ENCODE measurements at places on chromosomes 11 and 22.

DNA sequence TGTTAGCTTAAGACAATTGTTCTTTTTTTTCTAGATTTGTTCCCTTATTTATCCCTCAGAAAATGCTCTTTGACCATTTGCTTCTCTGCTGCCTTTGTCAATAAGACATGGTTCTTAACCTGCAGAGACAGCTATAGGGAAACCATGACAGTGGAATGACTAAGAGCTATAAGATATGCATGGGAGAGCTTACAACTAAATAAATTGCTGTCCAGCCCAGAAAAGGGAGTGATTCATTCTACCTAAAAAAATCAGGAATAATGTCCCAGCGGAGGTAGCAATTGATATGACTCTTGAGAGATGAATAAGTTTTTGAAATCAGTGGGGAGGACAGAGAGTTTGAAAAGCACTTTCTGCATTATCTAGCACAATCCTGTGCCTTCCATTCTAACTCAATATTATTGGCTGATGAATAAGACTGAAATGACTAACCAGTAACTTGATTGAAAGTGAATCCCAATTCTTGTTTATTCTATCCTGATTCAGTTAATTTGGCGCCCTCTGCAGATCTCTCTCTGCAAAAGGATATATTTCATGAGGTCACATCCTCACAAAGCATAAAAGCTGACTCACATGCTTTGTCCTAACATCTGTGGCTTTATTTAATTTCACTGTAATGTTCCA, 680.5 kb upstream of the API5 start:
- no peak for DNase-seq

DNA sequence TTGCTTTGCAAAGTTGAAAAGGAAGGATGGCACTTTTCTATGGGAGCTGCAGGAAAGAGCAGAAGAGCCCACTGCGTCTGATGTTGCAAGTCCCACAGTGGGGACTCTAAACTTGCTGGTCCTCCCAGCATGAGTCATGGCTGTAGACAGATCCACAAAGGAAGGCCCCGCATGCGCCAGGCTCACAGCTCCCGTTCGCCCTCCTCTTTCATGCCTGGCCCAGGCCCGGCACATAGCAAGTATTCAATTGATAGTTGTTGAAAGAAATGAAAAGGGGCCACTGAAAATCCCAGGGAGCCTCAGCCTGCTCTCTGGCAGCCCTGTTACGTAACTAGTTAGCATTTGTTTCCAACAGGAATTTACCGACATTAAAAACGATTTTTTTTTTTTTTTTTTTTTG, 18.9 kb downstream of the AP1B1 start:
- no peak for DNase-seq

DNA sequence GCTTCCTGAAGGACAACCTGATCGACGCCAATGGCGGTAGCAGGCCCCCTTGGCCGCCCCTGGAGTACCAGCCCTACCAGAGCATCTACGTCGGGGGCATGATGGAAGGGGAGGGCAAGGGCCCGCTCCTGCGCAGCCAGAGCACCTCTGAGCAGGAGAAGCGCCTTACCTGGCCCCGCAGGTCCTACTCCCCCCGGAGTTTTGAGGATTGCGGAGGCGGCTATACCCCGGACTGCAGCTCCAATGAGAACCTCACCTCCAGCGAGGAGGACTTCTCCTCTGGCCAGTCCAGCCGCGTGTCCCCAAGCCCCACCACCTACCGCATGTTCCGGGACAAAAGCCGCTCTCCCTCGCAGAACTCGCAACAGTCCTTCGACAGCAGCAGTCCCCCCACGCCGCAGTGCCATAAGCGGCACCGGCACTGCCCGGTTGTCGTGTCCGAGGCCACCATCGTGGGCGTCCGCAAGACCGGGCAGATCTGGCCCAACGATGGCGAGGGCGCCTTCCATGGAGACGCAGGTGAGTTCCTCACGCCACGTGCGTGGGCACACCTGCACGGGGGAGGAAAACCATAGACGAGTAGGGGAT, 1.5 kb downstream of the BCR start:
- DNase-seq: no peak

DNA sequence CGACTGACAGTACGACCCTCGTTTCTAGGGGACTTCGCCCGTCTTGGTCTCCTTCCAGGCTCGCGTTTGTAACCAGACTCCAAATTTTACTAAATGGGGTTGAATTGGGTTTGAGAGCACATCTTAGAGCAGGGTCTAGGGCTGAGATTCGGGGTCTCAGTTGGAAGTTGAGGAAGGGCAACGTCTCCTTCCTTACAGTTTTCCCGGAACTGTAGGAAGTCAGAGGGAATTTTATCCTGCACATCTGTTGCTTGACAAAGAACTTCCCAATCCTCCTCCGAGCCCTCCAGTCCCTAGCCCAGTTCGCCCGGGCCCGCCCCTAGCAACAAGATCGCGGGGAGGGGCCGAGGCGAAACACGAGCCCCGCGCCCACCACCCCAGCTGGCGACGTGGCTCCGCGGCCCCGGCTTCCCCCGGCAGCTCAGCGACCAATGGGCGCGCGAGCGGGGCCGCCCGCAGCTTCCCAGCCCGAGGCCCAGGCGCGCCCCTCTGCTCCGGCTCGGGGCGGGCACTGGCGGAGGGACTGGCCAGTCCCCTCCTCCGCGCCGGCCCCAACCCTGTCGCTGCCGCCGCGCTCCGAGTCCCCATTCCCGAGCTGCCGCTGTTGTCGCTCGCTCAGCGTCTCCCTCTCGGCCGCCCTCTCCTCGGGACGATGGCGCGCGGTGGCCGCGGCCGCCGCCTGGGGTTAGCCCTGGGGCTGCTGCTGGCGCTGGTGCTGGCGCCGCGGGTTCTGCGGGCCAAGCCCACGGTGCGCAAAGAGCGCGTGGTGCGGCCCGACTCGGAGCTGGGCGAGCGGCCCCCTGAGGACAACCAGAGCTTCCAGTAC, at the start of gene RCN1:
TSS of gene RCN1 (plus strand) at position 530 of the 826 bp plus-strand sequence. CDS start at position 653, 123 bp downstream.
- peak; percentile 47 for DNase-seq

GRCh38 chr11:117822074-117823033, 2.2 kb downstream of the FXYD2 start:
- peak; percentile 55 for DNase-seq

DNA sequence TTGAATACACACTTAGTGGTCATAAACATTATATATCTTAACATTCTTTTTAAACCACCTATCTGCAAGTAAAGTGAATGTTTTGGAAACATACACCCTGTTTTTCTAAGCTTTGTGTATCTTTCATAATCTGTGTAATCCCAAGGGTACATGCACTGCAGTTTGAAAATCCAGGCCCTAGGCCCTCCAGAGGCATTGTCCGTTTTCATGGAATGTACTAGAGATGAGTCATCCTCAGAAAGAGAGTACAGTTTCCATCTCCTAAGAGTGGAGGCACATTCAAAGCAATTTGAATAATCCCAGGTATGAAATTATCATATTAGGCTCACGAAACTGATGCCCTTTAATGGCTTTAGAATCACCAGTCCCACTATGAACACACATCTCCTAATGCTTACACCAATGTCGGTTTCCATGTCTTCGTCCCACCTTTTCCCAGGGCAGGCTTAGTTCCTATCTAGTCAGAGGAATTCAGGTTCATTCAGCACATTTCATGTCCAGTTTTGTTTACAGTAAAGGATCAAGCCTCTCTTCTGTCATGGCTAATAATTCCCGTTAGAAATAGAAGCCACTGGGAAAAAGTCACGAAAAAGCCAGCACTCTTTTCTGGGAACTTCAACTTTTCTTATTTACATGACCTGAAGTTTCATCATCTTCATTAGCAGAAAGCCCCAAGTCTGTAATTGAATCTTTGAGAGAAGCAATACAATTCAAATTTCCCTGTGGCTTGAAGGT, 39.5 kb upstream of the CD44 start:
- no peak for DNase-seq

DNA sequence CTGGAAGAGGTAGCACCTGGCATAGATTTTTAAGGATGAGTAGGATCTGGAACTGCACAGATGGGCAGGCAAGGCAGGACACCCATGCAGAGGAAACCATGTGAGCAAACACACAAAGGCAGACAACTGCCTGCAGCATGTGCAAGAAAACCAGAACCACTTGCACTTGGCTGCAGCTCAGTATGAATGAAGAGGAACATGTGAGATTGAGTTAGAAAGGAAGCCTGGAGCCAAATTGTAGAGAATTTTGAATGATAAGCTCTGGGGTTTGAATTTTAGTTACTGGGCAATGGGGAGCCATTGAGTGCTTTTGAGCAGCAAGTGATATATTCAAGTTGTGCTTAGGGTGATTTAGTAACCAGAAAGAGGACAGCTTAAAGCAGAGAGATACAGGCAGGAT, 583.4 kb downstream of the SOX6 start:
- DNase-seq: no peak

- DNase-seq: no peak
These were observed 95.6 kb downstream of the AMBRA1 start for GRCh38 chr11:46498179-46498578.
